HCT116 (cell line): ENCODE measurements at places on chromosomes 1 and 21.

- DNase-seq: no peak
Measured at GRCh38 chr1:36843906-36844610, 190.3 kb downstream of the GRIK3 start.

DNA sequence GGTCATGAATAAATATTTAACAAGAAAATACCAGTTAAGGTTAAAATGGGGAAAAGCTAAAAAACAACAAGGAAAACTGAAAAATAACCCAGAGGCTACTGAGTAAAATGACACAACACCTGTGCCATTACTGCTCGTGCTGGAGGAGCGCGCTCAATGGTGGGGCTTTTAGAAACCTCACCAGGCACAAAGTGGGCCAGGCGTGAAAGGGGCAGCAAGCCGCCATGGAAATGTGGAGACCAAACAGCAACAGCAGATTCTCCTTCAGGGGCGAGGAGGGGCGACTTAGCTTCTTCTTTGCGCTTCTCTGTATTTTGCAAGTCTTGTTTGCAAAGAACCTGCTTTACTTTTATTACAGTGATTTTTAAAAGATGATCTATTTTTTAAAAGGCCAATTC is 18.9 kb upstream of the SPATC1L start:
- DNase-seq: no peak

- no peak for DNase-seq
Measured at GRCh38 chr1:93483606-93484005, 35.7 kb downstream of the FNBP1L start.

GRCh38 chr1:2496087-2496622 is 20.1 kb downstream of the PLCH2 start:
- DNase-seq: no peak

GRCh38 chr1:172137703-172138454 is 282.6 kb upstream of the C1orf105 start:
- DNase-seq: no peak

DNA sequence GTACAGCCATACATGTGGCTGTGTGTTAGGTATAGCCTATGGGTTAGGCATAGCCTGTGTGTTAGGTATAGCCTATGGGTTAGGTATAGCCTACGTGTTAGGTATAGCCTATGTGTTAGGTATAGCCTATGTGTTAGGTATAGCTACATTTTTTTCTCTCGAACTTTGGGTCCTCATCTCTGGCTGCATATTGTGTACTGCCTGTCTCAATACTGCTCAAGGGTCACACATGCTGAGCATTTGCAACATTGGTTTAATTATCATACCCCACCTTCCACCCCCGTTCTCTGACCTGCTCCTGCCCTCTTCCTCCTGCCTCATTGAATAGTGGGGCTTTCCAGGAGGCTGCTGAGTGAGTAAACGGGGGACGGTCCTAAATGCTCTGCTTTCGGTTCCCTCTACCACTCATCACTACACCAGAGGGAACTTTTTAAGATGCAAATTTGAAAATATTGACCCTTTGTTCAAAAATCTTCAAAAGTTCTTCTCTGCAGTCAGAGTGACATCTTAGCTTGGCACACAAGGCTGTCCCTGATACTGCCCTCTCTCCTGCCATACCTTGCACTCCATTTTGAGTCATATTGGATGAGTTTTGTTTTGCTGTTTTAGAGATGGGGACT is 17.8 kb downstream of the OR2B11 start:
- no peak for DNase-seq

DNA sequence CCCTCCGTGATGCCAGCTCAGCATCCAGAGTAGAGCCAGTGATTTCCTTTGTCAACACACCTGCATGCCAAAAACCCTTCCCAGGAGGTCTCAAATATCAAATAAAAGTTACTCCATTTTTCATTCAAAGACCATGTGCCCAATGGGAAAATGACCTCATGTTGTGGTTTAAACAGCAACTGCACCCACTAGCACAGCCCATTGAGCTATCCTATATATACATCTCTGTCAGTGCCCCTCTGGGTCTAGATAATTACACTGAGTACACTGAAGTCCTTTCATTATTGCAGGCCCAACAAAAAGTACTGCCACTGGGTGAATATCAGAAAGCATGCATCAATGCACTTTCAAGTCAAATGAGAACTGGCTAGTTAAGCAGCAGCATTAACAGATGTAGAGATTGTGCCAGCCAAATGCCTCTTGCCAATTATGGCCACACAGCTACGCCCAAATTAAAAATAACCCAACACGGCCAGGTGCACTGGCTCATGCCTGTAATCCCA is 117.7 kb downstream of the SLC45A1 start:
- DNase-seq: no peak

GRCh38 chr1:17789926-17790325 is 34.8 kb downstream of the ACTL8 start:
- DNase-seq: no peak
